ENCODE measurements at places on chromosomes 12 and 14. TPM values are rescaled to one million over a fixed set of nuclear protein-coding genes. Genes with fewer than 3 reads are reported as not detected.

The CKB gene
- total RNA-seq = 33.5 TPM

The CMKLR1 gene
- not detected for total RNA-seq

The PLEKHA5 gene
- total RNA-seq = 22.4 TPM

The FAM181A gene
- not detected for total RNA-seq

The SLCO1B1 gene
- total RNA-seq = not detected

The MIPOL1 gene
- 19.4 TPM for total RNA-seq

The APOF gene
- total RNA-seq = not detected

The TEX52 gene
- total RNA-seq = not detected

The SRRM4 gene
- total RNA-seq = not detected

The NT5DC3 gene
- 6.6 TPM for total RNA-seq

The DHH gene
- under 0.01 TPM for total RNA-seq

The YY1 gene
- 62.0 TPM for total RNA-seq

The GLIPR1L2 gene
- 0.85 TPM for total RNA-seq

The PPP1R1A gene
- total RNA-seq = not detected

The RTN1 gene
- not detected for total RNA-seq

The TROAP gene
- total RNA-seq = 1.5 TPM

The P2RX7 gene
- total RNA-seq = 0.43 TPM

The CHST11 gene
- total RNA-seq = 27.2 TPM

The ASIC1 gene
- 1.1 TPM for total RNA-seq

The SERPINA9 gene
- total RNA-seq = not detected

The XRCC3 gene
- total RNA-seq = 16.0 TPM

The SYT1 gene
- 0.96 TPM for total RNA-seq

The OR10A7 gene
- not detected for total RNA-seq

The TRIM9 gene
- not detected for total RNA-seq

The KCNC2 gene
- total RNA-seq = not detected

The FAM186B gene
- 0.48 TPM for total RNA-seq

The GLIPR1 gene
- 34.5 TPM for total RNA-seq

The DLGAP5 gene
- total RNA-seq = 0.43 TPM

The MYH7 gene
- total RNA-seq = under 0.01 TPM

The FGF23 gene
- not detected for total RNA-seq

The SPX gene
- 9.4 TPM for total RNA-seq

The PLCZ1 gene
- not detected for total RNA-seq

The P2RX2 gene
- not detected for total RNA-seq

The TAS2R8 gene
- not detected for total RNA-seq

The MNAT1 gene
- 52.1 TPM for total RNA-seq

The ADAMTS20 gene
- total RNA-seq = not detected

The RTL1 gene
- total RNA-seq = not detected

The FOXA1 gene
- 2.9 TPM for total RNA-seq

The ADGRD1 gene
- not detected for total RNA-seq

The HPD gene
- not detected for total RNA-seq

The RPL6 gene
- total RNA-seq = 1,403 TPM

The SAMD15 gene
- 0.72 TPM for total RNA-seq

The RNASE4 gene
- 7.2 TPM for total RNA-seq

The OLR1 gene
- total RNA-seq = under 0.01 TPM

Measured in tracheal epithelial cell (primary cell).